CD4-positive, alpha-beta T cell treated with Interleukin-17A for 4 hours (primary cell): ENCODE measurements at places on chromosomes 3 and 15.

DNA sequence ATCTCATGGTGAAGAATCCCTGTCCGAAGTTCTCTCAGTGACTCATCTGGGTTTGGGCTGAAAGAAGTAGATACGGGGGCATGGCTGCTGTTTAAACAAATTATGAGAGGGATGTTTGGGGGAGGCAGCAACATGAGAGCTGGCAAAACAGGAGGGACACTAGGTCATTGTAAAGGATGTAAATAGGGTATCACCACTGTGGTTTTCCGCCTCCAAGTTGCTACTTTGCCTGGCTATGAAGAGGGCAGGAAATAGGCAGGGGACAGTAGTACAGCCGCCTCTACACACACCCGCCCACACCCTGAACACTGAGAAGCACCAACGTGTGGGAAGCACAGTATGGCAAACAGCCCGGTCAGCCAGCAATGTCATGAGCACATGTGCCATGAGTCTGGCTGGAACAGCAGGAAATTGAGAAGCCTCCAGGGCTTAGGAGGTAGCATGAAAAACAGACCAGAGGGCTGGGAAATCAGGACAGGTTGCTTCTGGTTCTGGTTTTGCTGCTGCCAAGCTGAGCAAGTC lies 17.1 kb downstream of the HEXA start:
- DNase-seq: no peak

DNA sequence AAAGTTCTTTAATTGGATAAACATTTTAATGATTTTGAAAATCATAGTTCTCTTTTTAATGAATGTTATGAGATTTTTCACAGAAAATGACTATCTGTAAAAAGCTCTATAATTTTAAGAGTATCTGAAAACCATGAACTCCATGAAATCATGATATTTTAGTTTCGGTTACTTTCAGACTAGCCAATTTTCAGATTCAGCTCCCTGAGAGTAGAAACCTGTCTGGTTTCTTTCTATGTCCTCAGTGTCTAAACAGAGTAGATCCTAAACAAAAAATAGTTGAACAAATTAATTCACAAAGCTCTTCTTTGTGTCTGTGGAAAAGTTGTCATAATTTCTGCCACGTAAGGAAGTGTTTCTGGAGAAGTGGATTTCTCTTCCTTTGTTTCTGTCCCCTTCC lies 1247.7 kb downstream of the NSUN3 start:
- DNase-seq: no peak

DNA sequence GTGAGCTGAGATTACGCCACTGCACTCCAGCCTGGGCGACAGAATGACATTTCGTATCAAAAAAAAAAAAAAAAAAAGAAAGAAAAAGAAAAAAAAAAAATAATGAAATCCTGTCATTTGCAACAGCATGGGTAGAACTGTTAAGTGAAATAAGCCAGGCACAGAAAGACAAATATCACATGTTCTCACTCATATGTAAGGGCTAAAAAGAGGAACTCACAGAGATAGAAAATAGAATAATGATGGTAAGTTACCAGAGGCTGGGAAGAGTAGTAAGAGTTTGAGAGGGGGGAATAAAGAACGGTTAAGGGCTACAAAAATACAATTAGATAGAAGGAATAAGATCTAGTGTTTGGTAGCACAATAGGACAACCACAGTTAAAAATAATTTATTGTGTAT lies 19.7 kb downstream of the DENND6A start:
- DNase-seq: no peak

DNA sequence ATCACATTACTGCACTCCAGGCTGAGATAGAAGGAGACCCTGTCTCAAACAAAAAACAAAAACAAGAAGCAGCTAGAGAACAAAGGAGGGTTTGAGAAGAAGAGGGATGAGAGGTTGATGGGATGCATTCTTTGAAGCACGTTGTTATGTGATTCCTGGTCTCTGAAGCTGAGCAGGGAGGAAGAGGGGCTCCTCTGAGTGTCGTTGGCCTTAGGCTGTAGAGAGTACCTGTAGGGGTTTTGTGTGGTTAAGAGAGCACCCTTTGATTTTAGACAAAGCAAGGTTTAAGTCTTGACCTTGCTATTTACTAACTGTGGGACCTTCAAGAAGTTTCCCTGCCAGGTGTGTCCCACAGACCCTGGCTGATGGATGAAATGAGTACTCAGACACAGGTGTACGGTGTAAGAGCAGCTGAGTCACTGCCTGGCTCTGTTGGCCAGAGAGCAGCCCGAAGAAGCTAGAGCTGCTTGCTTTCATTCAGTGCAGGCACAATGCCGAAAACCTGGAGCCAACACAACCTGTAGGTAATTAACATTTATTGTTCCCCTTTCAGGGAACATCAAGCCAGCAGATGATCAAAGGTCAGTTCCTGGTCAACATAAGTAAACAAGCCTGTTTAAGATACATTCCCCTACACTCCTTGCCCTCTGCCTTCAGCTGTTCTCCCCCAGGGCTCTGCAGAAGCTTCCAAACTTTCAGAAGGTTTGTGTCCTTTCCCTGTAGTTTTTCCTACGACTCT lies 67.2 kb downstream of the LRRK1 start:
- DNase-seq: no peak

DNA sequence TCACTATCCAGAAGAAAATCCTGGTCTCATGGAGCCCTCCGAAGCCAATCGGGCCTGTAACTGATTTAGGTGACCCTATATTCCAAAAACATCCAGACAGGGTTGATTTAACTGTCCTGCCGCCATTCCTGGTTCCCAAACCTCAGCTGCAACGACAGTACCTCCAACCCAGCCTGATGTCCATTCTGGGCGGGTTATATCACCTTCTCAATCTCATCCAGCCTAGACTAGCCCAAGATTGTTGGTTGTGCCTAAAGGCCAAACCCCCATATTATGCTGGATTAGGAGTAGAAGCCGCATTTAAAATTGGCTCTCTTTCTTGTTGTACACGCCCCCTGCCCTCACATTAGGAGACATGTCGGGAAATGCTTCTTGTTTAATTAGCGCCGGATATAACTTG lies 36.7 kb downstream of the ZBTB11 start:
- no peak for DNase-seq

GRCh38 chr3:55000546-55000945 lies 72.7 kb upstream of the LRTM1 start:
- DNase-seq: no peak
